ENCODE measurements at places on chromosomes 1 and 21. TPM values are rescaled to one million over a fixed set of nuclear protein-coding genes. Genes with fewer than 3 reads are reported as not detected.

The PDC gene
- not detected for polyA plus RNA-seq

The RABGGTB gene
- 119 TPM for polyA plus RNA-seq

The MAP1LC3C gene
- not detected for polyA plus RNA-seq

The FAM177B gene
- not detected for polyA plus RNA-seq

The CHIA gene
- polyA plus RNA-seq, result not detected

The SLC2A1 gene
- 580 TPM for polyA plus RNA-seq

The SPATA46 gene
- not detected for polyA plus RNA-seq

The GFI1 gene
- polyA plus RNA-seq, result 0.13 TPM

The CDC20 gene
- polyA plus RNA-seq, result 13.6 TPM

The OR13G1 gene
- polyA plus RNA-seq, result not detected

The BMP8B gene
- polyA plus RNA-seq, result 0.04 TPM

The JAM2 gene
- not detected for polyA plus RNA-seq

The TNFRSF18 gene
- 0.63 TPM for polyA plus RNA-seq

The HYI gene
- polyA plus RNA-seq, result 26.9 TPM

The SMIM1 gene
- polyA plus RNA-seq, result 0.79 TPM

All from keratinocyte (primary cell).